Gastrocnemius medialis (tissue), 4 donors: ENCODE measurements at places on chromosomes 7 and 10. TPM values are rescaled to one million over a fixed set of nuclear protein-coding genes. Genes with fewer than 3 reads are reported as not detected.

- DNase-seq, result no peak
Measured at GRCh38 chr10:23558361-23558799, 119.5 kb downstream of the OTUD1 start.

DNA sequence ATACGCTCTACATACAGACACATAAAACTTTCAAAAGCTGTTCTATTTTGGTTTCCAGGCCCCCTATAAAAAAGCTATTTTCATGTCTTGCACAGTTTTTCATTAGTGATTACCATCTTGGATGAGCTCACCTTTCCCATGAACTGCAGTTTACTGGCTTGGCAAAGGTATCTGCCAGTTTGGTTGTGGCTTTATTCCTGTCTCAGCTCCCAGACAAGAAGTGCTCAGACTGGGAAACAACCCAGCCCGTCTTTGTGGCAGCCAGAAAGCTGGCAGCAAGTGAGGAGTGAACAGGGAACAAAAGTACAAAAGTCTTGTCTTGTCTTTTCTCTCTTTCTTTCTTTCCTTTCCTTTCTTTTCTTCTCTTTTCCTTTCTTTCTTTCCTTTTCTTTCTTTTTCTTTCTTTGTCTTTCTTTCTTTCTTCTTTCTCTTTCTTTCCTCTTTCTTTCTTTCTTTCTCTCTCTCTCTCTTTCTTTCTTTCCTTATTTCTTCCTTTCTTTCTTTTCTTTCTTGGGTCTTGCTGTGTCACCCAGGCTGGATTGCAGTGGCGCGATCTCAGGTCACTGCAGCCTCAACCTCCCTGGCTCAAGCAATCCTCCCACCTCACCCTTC lies 138.8 kb downstream of the CFAP58 start:
- peak; percentile 18 for DNase-seq

DNA sequence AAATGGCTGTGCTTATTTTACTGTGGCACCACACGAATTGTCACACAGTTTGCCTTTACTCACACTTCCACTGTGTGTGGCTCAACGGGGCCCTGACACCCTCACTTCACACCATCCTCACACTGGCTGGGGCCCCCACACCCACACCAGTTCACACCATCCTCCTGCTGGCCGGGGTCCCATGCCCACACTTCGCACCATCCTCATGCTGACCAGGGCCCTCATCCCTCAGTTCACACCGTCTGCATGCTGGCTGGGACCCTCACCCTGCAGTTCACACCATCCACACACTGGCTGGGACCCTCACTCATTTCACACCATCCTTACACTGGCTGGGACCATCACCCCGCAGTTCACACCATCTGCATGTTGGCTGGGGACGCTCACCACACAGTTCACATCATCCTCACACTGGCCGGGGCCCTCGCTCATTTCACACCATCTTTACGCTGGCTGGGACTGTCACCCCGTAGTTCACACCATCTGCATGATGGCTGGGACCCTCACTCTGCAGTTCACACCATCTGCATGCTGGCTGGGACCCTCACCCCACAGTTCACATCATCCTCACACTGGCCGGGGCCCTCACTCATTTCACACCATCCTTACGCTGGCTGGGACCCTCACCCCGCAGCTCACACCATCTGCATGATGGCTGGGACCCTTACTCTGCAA lies 36.0 kb downstream of the BRI3 start:
- DNase-seq, result no peak

GRCh38 chr7:272108-272615 lies 17.8 kb upstream of the FOXL3 start:
- DNase-seq, result no peak

GRCh38 chr10:44723619-44724325 lies 187.4 kb upstream of the TMEM72 start:
- DNase-seq, result no peak

- DNase-seq, result peak; percentile 52
Measured at GRCh38 chr7:98949336-98950044, 71.2 kb downstream of the TRRAP start.

DNA sequence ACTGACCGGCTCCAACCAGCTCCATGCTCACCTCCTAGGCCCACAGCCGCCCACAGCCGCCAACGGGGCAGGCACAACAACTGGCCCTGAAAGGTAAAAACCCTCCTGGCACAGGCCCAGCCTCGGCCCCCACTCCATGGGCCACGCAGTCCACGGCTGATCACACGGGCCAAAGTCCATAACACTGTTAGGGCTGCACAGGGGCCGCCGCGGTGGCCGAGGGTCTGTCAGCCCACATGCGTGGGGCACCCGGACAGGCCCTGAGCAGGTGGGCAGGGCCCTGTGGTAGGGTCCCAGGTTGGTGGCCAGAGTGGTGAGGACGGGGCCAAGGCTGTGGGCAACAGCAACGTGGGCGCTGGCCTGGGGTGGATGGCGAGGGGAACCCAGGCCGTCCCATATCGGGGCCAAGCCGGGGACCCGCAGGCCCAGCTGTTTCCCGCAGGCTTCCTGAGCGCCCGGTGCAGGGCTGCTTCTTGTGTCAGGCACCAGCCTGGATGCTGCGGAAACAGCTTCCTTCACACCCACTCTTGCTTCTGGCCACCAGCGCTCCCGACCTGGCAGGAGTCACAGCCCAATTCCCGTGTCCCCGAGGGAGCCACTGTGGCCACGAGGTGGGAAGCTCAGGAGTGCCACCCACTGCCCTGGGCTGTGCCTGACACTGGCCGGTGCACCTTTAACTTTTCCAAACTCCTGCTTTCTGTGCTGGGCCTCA lies 29.2 kb downstream of the CYP2W1 start:
- DNase-seq, result no peak

- no peak for DNase-seq
Measured at GRCh38 chr7:128115821-128116723, 84.8 kb upstream of the LRRC4 start.

DNA sequence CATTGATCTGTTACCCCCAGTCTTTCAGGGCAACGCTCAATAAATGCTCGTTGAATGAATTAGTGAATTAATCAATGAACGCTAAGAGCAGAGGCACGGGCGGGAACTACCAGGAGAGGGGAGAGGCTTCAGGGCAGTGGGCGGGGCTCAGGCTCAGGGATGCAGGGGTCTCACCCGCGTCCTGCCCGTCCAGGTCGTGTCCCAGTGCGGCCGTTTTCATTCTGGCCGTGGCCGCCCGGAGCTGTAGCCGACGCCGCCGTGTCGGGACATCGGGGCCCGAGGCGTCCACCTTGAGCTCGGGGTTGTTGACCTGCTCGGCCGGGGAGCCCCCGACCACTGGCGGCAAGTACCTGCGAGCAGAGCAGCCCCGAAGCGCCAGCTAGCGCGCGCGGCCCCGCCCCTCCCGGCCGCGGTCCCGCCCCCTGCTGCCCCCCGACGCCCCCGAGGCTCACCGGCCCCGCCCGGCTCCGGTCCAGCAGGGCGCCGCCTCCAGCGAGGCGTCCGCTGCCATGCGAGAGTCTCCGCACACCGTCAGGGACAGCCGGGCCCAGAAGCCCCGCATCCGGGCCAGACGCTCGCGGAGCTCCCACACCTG lies 2.8 kb upstream of the GAL3ST4 start:
- no peak for DNase-seq

GRCh38 chr7:131544449-131545301 lies 11.8 kb downstream of the PODXL start:
- no peak for DNase-seq

- DNase-seq, result no peak
Measured at GRCh38 chr7:2633538-2634266, 1.9 kb downstream of the TTYH3 start.

DNA sequence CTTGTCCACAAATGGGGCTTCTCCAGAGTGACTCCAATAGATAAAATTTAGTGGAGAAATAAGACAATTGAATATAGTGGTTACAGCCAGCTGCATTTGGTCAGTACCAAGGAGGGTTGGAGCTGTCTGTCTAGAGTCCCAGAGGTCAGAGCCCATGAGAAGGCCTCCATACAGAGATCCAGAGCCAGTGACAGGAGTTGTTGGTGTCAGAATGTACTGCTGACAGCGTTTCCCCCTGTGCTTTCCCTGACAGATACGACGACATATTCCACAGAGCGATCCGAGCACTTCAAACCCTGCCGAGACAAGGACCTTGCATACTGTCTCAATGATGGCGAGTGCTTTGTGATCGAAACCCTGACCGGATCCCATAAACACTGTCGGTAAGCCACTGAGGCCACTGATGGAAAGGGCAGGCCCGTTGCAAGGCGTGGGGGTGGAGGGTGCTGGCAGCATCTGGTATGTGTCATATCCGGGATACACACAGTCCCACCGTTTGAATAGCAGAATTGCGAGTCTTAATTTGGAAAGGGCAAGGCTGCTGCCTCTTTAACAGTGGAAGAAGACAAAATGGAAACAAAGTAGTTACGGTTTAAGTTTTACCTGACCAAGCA lies 483.6 kb downstream of the NRG3 start:
- DNase-seq, result no peak

DNA sequence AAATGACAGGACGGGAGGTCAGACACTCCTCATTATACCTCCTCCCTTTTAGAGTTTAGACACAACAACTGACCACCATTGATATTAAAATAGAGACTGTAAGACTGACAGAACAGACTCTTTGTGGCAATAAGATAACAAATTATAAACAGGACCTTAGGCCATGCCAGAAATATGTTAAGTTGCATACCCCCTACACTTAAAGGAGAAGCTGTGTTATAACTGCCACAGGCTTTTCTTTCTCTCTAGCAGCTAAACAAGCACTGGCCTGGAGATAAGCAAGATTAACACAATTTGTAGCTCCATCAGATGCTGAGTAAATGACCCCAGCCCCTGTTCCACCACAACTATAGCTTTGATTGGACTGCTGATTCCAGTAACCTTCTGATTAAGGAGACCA lies 10.5 kb upstream of the UNC5B start:
- no peak for DNase-seq

- DNase-seq, result no peak
Measured at GRCh38 chr7:155721056-155721455, 76.6 kb downstream of the RBM33 start.

GRCh38 chr7:47332681-47333553 lies 249.0 kb downstream of the TNS3 start:
- no peak for DNase-seq

The AMPH gene
- total RNA-seq, result 4.5 TPM

The ATG9B gene
- total RNA-seq, result 0.31 TPM

The HKDC1 gene
- total RNA-seq, result not detected

The VWDE gene
- not detected for total RNA-seq

The UCN3 gene
- total RNA-seq, result not detected

The CPA5 gene
- total RNA-seq, result not detected

The HOXA4 gene
- total RNA-seq, result 3.8 TPM

The BMS1 gene
- total RNA-seq, result 20.2 TPM
